ENCODE measurements at places on chromosomes 13 and 19.

GRCh38 chr13:29118471-29118870, 298.3 kb downstream of the MTUS2 start:
- no peak for DNase-seq

DNA sequence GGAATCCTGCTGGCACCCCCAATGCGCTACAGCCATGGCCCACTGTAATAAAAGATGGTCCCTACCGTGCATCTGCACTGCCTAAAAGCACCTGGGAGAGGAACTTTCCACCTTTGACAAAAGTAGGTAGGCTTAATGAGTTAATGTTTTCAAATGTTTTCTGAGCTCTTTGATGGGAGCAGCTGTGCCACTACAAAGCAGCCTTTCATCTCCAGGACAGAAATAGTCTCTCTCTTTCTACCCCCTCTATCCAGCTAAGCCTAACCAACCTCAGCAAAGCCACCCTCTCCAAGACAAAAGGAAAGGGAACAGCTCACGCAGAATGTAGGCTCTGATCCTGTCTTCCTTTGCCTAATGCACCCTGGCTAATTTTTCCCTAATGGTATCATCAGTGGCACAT, 560.2 kb downstream of the UQCRFS1 start:
- no peak for DNase-seq

DNA sequence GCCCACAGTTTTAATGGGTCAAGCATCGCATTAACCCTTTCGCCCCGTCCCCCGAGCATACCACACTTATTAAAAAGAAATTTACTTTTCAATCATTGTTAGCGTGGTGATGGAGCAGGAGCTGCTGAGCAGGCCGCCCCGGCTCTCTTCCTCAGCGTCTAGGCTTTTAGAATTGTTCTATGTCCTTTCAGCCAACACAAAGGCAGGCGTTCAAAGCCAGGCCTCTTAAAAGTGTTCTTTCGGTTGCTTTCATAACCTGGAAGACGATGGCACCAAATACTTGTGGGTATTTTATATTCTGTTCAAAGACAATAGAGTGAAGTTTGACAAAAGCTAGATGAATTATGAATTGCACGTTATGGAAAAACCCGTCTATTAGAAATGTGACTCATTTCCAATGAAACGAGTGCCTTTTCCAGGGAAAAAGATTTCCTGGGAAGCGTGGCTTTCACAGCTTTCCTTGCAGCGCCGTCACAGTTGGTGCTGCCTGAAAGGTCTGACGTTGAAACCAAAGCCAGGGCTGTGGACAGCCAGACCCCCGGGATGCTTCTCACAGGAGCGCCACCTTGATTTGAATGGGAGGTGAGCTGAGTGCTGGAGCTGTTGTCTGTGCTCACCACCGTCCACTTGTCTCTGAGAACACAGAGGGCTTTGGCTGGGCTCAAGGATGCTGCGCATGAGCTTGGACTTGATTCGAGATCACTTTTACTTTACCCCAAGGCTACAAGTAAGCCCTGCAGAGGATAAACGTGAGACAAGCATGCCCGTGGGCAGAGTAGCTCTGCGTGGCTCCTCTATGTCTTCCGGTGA, 78.8 kb downstream of the SOX1 start:
- DNase-seq: no peak

- DNase-seq: no peak
Measured at GRCh38 chr19:883661-884211, 9.3 kb downstream of the MED16 start.

DNA sequence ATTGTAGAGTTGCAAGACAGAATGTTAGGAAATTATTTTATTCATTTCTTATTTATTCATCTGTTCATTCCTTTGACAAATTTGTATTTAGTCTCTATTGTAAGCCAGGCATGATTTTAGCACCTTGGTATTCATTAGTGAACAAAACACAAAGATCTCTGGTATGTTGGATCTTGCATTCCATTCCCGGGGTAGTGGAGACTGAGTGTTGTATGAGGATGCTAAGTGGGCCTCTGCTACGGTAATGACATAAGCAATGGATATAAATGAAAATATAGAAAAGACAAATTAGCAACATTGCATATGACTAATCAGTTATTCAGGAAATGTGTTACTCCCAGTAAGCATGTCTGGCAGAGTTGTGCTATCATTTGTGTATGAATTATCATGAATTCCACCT, 449.3 kb downstream of the PCDH17 start:
- DNase-seq: no peak

DNA sequence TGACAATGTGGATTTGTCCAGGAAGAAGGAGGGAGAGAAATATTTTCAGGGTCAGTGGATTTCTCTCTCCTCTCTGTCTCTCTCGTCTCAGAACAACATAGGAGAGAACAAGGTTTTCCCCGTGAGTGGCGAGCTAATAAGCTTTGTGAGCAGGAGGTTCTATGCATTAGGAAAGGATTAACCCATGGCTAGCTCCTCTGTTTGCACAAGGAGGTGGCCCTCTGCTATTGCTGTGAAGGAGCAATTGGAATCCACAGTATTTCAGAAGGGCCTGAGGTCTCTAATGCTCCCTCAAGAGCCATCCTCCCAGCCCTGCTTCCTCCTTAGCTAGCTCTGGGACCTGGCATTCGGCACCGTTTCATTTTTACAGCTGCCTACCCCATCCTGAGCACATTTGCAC, 288.9 kb upstream of the MAB21L1 start:
- no peak for DNase-seq

DNA sequence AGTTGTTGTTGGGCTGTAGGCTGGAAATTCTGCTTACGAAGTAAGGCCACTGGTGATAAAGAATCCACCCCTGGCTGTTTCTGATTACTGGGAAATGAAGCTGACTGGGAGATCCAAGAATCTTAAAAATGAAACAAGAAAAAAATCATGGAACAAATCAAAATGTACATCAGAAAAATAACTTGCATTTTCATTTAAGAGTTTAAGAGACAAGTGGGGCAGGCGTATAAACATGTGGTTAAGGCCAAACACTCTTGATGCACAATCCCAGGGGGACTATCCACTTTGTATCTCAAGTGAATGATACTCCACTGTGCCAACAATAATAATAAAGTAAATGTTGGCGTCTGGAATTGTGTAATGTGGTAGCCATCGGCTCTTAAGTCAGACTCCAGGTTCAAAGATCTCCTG, 24.6 kb downstream of the ZMYM5 start:
- DNase-seq: no peak

- DNase-seq: no peak
Measured at GRCh38 chr19:11418094-11418548, 993 bp downstream of the RGL3 start.

DNA sequence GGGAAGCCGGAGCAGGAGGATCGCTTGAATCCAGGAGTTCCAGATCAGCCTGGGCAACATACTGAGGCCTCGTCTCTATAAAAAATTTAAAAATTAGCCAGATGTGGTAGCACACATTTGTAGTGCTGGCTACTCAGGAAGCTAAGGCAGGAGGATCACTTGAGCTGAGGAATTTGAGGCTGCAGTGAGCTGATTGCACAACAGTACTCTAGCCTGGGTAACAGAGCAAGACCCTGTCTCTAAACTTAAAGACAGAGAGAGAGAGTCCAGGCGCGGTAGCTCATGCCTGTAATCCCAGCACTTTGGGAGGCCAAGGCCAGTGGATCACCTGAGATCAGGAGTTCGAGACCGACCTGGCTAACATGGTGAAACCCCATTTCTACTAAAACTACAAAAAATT, 4.4 kb downstream of the IFNL3 start:
- no peak for DNase-seq

DNA sequence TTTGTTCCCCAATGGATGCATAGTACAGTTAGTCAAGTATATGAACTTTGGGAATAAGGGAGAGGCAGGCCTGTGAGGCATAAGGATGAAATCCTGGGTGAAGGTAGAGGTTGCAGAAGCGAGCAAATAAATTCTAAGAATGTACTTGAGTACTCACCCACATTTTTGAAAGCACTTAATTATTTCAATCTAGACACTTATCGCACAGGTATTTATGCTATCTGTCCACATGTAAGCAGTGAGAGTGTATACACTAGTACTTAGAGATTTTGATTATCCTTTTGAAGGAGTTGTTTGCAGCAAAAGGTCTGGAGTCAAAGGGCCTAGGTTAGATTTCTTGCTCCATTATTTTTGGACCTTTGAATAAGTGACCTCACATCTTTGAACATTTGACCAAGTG, 77.7 kb downstream of the LMO7 start:
- DNase-seq: no peak

GRCh38 chr13:20080377-20081164, 80.3 kb downstream of the GJA3 start:
- DNase-seq: no peak

DNA sequence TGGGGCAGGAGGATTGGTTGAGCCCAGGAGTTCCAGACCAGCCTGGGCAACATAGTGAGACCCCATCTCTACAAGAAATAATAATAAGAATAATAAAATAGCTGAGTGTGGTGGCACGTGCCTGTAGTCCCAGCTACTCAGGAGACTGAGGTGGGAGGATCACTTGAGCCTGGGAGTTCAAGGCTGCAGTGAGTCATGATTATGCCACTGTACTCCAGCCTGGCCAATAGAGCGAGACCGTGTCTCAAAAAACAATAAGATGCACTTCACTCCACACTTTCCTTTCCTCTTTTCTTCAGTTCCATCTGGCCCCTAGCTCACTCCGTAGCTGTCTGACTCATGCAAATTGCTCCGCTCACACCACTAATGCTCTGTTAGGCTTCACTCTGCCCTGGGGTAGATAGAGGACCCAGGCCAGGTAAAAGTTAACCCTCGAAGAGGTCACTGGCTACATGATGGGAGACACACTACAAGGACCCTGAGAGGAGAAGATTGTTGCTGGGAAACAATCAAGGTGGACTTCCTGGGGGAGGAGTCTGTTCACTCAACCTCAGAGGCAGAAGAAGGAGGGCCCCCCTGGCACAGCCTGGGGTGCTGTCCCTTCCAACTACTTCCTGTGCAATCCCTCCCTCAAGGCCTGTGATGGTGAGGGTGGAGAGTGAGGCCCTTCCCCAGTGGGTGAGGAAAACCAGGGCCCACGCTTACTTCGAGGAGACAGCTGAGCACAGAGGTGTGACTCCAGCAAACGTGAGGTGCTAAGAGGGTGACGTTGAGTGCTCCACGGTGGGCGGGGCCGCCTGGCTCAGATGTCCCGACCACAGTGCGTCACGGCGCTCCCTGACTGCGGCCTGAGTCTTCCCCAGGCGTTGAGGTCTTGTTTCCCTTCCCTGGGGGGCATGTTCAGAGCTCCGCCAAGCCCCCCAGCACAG, 8.8 kb upstream of the TNFSF9 start:
- DNase-seq: no peak

GRCh38 chr13:66339214-66339613, 890.9 kb downstream of the PCDH9 start:
- no peak for DNase-seq

DNA sequence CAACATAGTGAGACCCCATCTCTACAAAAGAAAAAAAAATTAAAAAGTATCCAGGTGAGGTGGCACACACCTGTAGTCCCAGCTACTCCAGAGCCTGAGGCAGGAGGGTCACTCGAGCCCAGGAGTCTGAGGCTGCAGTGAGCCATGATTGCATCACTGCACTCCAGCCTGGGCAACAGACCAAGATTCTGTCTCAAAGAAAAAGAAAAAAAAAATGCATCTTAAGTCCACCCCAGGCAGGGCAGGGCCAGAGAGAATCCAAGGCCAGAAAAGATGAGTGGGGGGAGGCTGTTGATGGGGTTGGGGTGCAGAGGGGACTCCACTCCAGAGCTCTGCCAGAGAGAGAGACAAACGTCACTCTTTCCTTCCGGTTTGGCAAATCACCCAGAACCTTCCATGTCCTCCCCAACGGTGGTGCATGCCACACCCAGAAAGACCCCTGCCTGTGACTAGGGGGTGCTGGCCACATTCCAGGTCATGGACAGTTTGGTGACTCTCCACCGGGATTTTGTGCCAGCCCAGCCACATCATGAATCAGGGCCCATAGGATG, 431 bp downstream of the FUT3 start:
- no peak for DNase-seq

DNA sequence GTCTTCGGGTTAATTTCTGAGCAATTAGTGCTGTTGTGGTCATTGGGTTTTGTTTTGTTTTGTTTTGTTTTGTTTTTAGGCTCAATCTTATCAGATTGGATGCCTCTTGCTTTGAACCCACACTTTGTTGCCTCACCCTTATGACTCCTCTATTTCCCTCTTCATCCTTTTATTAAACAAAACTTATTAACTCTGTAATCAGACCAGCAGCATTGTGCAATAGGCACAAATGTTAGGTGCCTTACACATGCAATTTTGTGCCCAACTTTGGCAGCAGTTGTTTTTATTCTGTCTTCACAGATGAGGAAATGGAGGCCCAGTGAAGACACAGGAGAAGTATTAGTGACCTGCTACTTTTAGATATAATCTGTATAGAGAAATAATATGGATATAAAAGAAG, 377.7 kb downstream of the KCNRG start:
- DNase-seq: no peak

DNA sequence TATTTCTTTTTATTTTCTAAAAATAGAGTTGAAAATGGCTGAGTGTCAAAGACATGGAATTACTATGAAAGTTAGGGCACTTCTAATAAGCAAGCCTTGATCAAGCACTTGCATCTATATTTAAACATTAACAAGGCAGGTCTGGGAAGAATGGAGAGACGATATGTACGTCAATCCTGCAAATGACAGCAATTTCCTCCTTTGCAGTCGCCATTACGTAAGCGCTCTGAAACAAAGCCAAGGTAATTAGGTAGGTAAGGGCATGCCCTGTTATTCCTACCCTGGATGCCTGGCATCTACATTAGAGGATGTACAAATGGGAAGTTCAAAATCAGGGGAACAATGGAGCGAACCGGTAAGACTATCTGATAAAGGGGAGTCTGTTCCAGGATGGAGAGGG, 664.0 kb upstream of the ARGLU1 start:
- no peak for DNase-seq

GRCh38 chr19:28793391-28794168, 419.4 kb downstream of the UQCRFS1 start:
- DNase-seq: peak; percentile 31

GRCh38 chr13:29861694-29862110, 11.3 kb upstream of the UBL3 start:
- DNase-seq: no peak
